ENCODE measurements at places on chromosomes 1 and 21.

- peak; percentile 16 for DNase-seq
These were observed 16.5 kb upstream of the ATP6V1G3 start for GRCh38 chr1:198556971-198557370.

GRCh38 chr1:40318970-40319621 lies 2.0 kb upstream of the COL9A2 start:
- no peak for DNase-seq

DNA sequence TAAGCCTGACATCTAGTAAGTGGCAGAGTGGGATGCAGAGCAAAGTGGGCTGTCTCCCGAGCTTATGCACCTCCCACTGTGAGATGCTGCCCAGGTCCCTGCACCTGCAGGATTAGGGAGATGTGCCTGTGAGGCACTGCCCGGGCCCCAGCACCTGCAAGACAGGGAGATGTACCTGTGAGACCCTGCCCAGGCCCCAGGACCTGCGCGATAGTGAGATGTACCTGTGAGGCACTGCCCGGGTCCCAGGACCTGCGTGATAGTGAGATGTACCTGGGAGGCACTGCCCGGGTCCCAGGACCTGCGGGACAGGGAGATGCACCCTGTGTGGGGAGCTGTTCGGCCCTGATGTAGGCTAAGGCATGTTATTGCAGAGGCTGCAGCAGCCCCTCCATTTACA lies 622.8 kb downstream of the PTPRU start:
- DNase-seq, result no peak

- DNase-seq, result no peak
These were observed 4.1 kb downstream of the PPT1 start for GRCh38 chr1:40092706-40093639.

DNA sequence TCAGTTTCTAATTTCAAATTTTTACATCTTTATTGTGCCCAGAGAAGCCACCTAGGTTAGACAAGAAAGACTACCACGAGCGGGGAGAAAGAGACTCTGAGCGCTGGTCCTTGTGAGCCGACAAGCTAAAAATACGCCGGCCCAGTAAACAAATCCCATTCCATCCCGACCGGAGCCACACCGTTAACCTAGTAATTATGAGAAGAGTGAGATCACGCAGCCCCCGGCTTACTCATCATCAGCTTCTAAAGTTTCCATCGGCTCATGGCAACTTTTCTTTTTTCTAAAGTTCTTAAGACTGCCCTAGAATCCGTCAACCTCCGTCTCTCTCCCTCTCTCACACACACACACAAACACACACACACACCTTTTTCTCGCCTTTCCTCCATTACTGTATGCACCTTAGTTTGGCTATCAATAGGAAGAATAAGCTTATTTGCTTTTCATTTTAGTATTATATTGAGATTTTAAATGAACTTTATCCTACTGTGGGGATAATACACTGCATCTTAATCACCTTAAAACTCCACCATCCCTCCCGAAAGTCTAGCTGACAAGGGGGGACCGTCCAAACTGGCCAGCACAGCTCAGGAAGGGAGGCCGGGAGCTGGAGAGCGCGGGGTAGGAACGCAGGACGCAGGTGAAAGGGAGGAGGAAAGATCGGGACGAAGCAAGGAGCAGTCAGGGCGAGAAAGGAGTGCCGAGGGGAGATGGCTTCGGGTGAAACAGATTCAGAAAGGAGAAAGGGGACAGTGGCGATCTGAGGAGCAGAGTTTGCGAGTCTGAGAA lies 728 bp downstream of the OTUD7B start:
- DNase-seq, result peak; percentile 66

- DNase-seq, result no peak
These were observed 48.4 kb upstream of the HOOK1 start for GRCh38 chr1:59766227-59766855.

DNA sequence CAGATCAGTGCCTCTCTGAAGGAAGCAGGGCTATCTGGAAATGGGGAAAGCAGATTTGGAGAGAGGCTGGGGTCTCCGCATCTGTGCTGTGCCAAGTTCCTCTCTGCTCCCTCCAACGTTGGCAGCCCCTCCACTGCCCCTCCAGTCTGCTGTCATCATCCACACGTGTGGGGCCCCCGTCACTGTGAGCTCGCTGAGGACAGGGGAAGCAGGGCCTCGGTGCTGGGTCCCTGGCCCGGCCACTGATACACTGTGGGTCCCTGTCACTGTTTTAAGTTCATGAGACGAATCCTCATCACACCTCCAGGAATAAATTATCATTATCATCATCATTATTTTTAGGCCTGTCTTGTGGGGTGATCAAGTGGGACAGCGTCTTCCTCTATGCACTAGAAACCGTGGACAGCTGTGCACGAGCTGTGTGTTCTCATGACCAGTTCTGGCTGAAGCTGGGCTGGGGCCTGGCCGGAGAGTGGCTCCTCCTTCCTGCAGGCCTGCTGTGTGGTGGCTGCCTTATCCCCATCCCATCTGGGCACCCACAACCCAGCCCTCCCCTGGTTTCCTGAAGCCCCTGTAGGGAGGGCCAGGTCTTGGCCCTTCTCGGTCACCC lies 52.2 kb downstream of the DMRTB1 start:
- no peak for DNase-seq

- DNase-seq, result no peak
These were observed 102.0 kb downstream of the DENND1B start for GRCh38 chr1:197673292-197673691.

DNA sequence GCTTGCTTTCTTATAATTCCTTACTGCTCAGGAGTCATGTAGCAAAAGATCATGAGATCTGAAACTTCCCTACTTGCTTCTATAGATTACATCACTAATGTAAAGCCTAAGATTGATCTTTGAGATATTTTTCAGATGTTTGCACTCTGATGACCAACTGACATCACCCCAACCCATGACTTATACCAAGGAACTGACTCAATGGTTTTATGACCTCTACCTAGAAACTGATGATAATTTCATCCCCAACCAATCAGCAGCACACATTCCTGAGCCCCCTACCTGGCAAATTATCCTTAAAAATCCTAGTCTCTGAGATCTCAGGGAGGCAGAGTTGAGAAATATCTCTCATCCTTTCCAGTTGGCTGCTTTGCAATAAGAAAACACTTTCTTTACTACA lies 122.3 kb upstream of the CAMK1G start:
- DNase-seq, result no peak

GRCh38 chr21:16047904-16048303 lies 318.1 kb downstream of the USP25 start:
- DNase-seq, result no peak

DNA sequence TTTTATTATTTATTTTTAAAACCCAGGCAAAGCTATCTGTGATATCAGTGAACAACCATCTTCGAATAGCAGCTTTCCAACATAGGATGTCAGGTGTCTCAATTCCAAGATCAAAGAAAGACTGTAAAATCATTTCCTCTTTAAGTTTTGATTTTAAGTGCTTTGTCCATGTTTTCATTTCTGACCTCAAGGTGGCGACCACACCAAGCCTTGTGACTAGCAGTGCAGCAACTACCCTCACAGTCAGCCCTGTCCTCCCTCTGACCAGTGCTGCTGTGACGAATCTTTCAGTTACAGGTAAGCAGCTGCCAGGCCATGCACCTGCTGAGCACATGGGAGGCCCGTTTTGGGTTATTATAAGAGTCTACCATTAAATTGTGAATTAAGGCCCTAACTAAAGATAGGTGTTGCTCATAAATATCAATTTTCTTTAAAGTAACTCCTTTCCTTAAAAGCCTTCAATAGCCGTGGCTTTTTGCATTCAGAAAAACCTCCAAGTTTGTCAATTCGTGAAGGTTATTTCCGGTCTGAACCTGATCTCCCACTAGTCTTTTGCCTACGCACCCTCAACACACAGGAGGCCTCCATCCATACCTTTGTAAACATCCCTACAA lies 117.0 kb downstream of the CD247 start:
- DNase-seq, result peak; percentile 17

Data from globus pallidus (tissue), 1 donor.